NCI-H146 (cell line): ENCODE measurements at places on chromosomes 12 and 14.

DNA sequence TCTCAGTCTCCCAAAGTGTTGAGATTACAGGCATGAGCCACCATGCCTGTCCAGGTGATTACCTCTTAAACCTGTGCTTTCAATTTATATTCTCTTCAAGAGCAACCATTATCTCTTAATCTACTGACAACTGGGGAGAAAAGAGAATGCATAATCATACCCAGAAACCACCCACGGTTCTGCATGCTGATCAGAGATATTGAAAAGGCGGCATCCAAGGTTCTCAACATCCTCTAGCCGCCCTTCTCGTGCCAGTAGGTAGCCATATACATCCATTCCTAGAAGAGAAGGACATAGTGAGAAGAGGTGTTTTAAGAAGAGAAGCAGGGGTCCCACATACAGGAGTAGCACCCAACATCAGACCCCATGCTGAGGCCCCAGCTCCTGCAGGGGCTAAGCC, 20.8 kb downstream of the ANAPC7 start:
- no peak for DNase-seq

GRCh38 chr14:49766839-49767238, 1.1 kb upstream of the KLHDC2 start:
- no peak for DNase-seq

GRCh38 chr14:39673270-39673711, 241.1 kb upstream of the FBXO33 start:
- DNase-seq = no peak

DNA sequence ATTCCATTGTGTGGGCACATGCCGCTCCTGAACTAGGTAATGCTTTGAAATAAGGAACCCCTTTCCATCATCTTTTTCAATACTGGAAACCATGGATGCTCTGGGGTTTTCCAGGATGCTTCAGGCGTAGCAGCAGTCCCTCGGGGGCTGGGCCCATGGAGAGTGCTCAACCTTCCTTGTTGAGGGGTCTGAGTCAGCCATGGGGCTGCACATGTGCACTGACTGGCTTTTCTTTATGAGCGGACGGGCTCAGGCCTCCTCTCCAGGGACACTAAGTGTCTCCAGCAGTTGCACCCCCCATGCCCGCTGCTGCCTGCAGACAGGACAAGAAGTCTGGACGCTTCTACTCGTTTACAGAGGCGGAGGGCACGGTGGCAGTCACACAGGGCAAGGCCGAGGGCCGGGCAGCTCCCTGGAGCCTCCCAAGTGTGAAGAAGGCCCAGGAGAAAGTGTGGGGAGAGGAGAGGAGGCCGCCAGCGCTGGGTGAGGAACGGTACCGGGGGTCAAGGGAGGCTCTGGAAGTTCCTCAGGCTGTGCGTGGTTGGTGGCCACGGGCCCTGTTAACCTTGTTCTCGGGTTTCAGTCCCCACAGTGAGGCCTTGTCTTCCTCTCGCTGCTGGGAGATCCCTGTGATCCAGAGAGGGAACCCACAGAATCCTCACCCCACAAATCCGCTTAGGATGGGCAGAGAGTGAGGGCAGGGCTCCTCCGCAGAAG, 51.2 kb downstream of the TEAD4 start:
- DNase-seq = no peak

DNA sequence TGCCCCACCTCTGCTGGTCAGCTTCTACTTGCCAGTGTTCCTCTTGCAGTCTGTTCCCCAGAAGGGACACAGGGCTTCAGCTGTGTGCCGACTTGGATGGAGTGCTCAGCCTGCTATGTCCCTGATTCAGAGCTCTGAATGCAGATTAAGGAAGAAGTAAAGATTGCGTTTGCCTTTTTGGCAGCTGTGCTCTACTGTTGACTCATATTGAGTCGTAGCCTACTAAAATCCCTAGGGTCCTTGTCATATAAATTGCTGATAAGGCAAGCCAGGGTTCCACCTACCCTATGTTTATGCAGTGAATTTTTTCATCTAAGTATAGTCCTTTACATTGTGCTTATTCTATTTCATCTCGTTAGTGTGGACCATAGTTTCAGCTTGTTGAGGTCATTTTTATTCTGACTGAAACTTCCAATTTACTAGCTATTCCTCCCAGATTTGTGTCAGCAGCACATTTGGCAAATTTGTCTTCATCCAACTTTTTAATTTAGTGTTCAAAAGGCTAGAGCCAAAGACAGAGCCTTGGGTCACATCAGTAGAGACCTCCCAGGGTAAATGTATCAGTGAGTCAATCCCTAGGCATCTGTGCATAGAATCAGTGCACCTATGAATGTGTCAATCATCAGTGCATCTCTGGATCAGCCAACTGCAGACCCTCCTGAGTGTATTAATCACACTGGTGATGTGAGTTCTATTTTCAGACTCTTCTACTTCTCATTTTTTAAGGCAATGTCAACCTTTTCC, 31.9 kb downstream of the CACNA1C start:
- DNase-seq = no peak

DNA sequence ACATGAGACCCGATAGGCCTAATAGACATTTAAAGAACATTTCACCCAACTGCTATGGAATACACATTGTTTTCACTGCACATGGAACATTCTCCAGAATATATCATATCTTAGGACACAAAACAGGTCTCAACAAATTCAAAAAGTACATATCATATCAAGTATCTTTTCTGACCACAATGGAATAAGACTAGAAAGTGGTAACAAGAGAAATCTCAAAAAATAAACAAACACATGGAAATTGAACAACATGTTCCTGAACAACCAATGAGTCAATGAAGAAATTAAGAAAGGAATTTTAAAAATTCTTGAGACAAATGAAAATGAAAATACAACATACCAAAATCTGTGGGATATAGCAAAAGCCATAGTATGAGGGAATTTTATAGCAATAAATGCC, 208.1 kb downstream of the PTPRO start:
- DNase-seq = no peak

DNA sequence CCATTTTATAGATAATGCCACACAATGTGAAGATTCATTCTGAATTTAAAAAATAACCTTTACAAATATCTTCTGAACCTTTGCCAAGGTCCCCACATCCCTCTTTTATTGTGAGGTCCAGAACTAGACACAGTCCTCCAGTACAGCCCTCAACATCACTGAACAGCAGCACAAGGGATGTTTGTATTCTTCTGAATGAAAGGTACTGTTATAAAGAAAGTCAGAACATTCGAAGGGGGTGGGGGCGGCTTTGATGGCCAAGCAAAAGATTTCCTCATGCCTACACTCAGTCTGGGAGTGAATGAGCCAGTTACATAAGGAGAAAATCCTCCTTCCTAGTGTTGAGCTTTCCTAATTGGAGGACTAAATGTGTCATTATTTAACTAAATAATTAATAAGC, 77.3 kb downstream of the PPM1A start:
- no peak for DNase-seq

- no peak for DNase-seq
Observed at GRCh38 chr14:90179809-90180779, 76.3 kb upstream of the PSMC1 start.

GRCh38 chr12:96587691-96588090, 98.3 kb downstream of the CFAP54 start:
- DNase-seq = no peak

DNA sequence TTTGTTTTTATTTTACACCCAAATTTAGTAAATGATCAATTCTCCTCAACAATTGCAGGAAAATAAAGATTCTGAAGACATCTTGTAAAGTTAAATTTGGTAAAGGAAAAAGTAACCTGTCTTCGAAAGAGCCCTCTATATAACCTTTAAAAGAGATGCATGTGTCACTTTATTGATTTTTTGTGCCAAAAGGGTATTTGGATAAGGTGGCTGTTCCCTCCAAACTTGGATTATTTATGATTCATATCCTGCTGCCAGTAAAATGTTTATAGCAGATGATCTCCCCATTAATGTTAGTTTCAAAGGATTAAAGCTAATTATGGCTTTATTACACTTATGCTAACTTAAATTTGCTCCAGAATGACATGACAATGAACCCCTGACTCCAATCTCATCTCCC, 98.8 kb downstream of the DUSP6 start:
- DNase-seq = no peak

DNA sequence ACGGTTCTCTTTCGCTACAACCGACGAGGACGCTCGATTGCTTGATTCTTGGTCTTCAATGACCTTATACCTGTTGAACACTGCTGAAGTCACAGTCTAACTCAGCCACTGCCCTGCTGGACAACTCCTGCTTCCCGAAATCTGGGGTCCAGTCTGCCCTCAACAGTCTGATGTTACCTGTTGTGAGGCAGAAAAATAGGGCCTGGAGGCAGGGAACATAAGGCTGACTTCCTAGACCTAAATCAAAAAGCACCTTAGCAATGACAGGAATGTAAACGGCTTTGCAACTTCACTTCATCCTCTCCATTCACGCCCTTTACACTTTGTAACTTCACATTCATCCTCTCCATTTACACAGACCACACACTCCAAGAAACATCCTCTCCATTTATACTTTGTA, 597 bp upstream of the GLTP start:
- no peak for DNase-seq

DNA sequence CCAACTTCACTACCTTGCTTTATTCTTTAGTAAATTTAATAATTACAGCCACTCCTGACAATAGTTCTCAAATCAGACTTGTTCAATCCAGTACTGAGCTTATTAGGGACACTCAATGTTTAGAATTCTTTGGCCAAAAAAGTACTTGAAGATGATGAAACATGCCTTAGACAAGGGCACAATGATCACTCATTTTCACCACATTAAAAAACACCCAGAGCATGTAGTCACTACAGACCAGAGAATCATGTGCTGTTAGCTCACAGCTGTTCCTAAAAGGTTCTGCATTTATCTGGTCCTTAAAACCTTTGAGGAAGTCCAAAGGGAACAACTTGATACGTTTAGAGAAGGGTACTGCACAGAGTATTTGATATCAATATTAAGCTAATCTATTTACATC, 98.7 kb downstream of the INSM2 start:
- peak; percentile 76 for DNase-seq

GRCh38 chr14:75428230-75429104, 645 bp downstream of the JDP2 start:
- no peak for DNase-seq

DNA sequence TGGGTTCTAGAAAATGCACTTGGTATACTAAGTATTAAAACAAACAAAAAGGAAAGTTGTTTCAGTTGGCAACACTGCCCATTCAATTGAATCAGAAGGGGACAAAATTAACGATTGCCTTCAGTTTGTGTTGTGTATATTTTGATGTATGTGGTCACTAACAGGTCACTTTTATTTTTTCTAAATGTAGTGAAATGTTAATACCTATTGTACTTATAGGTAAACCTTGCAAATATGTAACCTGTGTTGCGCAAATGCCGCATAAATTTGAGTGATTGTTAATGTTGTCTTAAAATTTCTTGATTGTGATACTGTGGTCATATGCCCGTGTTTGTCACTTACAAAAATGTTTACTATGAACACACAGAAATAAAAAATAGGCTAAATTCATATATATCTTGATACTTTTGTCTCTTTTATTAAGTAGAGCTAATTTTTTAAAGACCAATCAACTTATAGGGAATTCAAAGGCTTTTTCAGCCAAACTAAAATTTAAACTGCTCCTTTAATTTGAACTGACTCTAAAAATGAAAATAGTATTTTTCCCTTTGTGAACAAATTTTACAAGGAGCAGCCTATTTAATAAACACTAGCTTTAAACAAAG, 2.8 kb downstream of the FOXG1 start:
- no peak for DNase-seq

GRCh38 chr14:42229976-42230375, 623.3 kb downstream of the LRFN5 start:
- DNase-seq = no peak

- no peak for DNase-seq
Observed at GRCh38 chr12:2934371-2934770, 24.8 kb upstream of the TEAD4 start.

- DNase-seq = no peak
Observed at GRCh38 chr14:91867316-91867988, at the start of gene TC2N. TSS of gene TC2N (minus strand) at chr14:91867536. CDS start at chr14:91813769, 53,767 bp downstream.

- DNase-seq = no peak
Observed at GRCh38 chr12:121775501-121775900, 18.0 kb downstream of the RHOF start.

DNA sequence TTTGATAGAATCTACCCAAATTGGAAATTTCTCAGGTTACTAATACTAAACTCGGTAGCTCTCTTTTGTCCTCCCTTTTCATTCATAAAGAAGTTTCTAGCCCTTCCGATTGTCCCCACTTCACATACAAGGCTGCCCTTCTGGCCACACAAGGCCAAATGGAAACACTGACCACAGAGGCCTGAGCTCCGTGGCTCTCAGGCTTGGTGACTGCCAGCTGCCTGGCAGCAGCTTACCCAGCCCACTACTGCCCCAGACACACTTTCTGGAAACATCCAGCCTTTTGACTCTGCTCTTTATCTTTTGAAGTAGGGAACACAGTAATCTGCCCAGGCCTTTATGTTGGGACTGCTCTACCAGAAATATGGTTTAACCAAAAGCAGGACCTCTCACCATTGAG, 167.2 kb downstream of the GCH1 start:
- no peak for DNase-seq

DNA sequence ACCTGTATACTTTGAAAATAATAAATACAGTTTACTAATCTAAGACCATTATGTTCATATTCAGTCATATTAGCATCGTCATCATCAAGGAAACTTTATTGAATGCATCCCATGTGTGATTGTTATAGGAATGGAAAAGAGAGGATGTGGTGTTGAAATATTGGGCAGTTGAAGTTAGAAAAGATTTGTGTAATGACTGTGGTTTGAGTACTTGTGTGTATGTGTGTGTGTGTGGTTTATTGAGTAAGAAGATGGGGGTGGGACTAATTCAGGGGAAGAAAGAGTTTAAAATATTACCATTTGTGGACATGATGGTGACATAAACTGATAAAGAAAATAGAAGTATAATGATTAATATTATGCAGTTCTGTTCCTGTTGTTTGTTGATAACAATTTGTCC, 238.7 kb upstream of the SEL1L start:
- no peak for DNase-seq

- DNase-seq = no peak
Observed at GRCh38 chr12:118020036-118020435, 3.5 kb downstream of the RFC5 start.

DNA sequence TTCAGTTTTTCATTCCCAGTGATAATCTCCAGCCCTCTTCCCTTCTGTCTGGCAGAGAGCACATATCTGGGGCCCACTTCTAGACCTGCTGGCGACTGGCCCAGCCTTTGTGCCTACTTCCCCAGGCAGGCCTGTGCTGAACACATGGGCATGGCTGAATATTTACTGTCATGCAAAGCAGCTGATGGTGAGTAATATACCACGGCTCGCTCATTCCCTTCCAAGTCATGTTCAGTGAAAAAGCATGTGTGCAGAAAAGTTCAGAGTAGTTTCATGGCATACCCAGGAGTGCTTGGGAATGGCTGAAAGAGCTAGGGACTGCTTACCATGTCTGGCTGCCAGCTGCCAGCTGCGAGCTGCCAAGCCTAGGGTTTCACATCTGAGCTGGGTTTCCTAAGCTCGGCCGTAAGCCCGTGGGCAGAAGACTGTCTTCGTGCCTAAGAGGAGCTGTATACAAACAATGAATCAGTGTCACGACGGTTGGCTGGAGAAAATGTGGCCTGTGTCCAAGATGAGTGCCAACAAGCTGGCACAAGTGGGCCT, 179.9 kb upstream of the PELI2 start:
- no peak for DNase-seq

GRCh38 chr12:107554941-107555340, 130.7 kb upstream of the PWP1 start:
- DNase-seq = no peak

GRCh38 chr12:132218527-132218875, 74.2 kb downstream of the NOC4L start:
- peak; percentile 26 for DNase-seq
